ENCODE measurements at places on chromosomes 12 and 14.

DNA sequence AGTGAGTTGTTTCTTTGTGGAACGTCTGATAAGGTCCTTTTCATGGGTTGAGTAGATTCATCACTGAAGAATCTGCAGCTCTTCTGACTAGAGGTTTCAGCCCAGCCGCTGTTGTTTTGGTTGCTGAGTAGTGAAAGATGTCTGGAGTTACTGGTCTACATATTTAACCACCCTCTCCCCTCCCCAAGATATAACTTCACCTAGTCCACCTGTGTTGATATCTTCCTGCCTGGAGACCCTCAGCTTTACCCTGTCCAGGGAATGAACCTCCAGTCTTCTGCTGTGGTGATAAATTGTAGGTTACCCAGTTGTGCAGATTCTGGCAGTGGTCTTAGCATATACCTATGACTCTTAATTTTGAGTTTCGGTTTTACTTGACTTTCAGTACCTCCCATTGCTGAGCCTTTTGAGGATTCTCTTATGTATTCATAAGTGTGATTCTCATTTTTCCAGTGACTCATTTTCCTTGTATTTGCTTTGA, 62.9 kb downstream of the CCDC91 start:
- DNase-seq, result no peak

- DNase-seq, result no peak
Observed at GRCh38 chr12:124385219-124385969, 90.5 kb downstream of the RFLNA start.

GRCh38 chr12:64800640-64801039, 23.8 kb upstream of the TBC1D30 start:
- no peak for DNase-seq

DNA sequence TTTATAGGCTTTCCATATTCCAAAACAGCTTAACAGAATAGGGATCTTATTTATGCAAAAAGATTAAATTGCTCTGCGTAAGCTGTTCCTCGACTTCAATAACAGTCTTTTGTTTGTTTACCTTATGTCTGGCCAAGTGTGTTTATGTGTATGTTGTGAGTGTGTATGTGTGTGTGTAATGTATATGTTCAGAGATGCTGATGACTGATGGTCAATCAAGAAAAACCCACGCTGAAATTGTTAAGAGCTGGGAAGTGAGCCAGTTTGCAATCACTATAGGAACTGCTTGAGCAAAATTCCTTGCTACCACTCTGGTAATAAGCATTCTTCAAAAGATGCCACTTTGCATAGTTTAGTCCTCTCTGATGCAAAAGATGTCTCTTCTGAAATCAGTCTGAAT, 59.6 kb downstream of the PRKD1 start:
- no peak for DNase-seq

DNA sequence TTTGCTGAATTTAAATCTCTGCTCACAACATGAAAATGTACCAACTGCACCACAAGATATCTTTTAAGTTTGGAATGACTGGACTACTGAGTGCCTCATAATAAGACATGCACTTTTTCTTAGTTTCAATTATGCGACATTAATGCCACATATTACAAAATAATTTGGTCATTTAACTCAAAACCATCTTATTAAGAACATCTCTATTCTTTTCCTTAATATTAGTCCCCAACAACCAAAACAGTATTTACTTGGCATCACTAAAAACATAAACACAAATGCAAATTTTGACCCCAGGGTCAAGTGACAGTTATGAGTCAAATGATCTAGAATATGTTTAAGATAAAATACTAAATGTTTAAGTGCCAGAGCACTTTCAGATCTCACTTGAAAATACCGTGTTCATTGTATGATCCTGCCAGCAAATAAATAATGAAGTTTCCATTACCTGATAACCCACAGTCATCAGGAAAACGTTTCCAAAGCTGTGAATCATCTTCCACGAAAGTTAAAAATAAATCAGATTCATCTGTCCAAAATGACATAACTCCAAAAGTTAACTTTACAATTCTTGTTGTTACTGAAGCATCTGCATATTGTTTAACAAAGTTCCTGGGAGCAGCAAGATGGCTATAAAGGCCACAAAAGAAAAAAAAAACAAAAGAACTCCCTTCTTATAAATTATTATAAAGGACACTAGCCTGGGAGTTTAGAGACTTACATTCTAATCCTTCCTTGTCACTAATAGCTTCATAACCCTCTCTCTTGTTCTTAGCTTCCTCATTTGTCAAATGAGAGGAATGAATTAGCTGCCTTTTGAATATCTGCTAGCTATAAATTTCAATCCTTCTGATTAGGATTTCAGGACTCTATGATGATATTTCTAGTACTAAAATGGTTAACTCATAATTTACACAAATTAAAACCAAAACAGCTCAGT, 30.5 kb upstream of the AP4S1 start:
- DNase-seq, result no peak

DNA sequence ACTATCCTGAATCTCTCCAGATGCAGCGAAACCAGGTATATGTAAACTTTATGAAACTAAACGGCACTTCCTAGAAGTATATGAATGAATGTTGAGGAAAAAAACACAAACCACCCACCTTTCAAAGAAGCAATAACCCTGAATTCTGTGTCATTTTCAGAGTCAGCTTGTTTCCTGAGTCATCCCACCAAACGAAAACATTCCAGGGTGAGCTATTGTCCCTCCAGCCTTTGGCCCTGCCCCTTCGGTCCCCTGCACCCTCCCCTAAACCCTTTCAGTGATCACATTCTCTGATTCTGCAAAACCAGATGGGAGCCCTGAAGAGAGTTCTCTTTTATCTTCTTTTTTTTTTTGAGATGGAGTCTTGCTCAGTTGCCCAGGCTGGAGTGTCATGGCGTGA, 202.6 kb upstream of the ALG10B start:
- no peak for DNase-seq

- DNase-seq, result no peak
Observed at GRCh38 chr12:100265732-100266584, 921 bp downstream of the DEPDC4 start.

DNA sequence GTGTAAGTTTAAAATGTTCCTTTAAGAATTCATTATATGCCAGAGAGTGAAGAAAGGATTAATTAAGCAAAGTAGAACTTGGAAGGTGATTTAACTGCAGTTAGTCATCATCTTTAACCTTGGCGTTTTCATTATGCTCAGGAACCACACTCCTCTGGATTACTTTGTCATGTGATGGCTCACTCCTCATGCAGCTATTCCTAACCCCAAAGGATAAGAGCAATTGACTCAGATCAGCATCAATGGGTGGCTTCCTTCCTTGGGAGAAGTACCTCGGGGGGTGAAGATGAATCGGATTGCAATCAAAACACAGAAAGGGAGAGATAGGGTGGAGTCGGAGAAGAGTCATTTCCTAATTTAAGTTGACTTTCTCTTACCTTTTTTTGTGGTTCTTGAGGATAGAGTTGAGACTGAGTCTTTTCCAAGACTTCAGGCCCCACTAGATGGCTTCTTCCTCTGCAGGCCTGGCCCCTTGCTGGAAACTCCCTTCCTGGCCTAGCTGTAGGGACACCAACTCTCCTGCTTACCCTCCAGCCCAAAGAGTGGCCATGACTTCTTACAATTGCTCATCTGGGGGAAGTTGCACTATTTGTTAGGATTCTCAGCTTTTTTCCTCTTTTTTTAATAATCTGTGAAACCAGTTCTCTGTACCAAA, 238.6 kb upstream of the DDHD1 start:
- DNase-seq, result no peak

GRCh38 chr12:7150356-7150755, 20.2 kb downstream of the CLSTN3 start:
- DNase-seq, result no peak

Data from T-helper 2 cell (primary cell).